ENCODE measurements at places on chromosomes 5 and 9.

DNA sequence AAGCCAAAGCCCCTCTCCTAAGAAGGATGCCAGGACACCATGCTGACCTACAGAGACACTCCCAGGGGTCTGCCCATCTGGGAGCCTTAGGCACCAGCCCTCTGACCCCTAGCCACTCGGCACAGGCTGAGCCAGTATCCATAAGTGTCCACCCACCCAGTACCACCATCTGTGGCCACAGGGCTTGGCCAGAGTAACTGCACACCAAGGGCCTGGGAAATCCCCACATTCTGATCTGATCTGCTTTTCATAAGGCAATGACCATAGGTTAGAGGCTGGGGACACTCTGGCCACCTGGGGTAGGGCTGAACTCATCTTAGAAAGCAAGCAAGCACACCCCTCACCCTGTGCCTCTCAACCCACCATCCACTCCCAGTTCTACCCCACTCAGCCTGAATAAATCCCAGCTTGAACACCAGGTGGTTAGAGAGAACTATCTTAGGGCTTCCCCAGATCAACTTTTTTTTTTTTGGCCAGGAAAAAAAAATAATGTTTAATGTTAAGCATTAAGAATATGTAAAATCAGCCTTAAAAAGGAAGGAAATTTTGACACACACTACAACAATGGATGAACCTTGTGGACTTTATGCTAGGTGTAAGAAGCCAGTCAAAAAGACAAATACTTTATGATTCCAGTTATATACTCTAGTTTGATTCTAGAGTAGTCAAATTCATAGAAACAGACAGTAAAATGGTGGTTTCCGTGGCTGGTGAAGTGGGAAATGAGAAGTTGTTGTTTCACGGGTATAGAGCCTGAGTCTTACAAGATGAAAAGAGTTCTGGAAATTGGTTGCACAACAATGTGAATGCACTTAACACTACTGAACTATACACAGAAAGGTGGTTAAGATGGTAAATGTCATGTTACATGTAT lies 6.2 kb downstream of the GNPDA1 start:
- no peak for DNase-seq

GRCh38 chr5:154523709-154524108 lies 45.7 kb upstream of the HAND1 start:
- no peak for DNase-seq

DNA sequence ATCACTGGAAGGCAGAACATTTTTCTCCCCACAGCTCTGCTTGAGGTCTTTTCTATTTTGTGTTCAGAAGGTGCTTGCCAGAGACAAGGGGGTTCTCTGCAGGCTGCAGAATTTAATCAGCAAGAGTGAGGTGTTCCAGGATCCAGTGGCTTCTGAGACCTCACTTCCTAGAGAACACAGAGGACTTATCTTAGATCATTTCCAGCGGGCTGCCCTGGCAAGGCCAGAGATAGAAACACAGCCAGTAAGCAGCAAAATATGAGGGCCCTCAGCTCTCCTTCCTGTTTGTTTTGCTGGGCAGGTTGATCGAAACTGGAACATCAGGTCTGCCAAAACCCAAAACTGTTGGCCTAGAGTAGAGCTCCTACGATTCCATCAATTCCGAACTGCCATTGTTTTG lies 187.3 kb downstream of the DIRAS2 start:
- DNase-seq = no peak

DNA sequence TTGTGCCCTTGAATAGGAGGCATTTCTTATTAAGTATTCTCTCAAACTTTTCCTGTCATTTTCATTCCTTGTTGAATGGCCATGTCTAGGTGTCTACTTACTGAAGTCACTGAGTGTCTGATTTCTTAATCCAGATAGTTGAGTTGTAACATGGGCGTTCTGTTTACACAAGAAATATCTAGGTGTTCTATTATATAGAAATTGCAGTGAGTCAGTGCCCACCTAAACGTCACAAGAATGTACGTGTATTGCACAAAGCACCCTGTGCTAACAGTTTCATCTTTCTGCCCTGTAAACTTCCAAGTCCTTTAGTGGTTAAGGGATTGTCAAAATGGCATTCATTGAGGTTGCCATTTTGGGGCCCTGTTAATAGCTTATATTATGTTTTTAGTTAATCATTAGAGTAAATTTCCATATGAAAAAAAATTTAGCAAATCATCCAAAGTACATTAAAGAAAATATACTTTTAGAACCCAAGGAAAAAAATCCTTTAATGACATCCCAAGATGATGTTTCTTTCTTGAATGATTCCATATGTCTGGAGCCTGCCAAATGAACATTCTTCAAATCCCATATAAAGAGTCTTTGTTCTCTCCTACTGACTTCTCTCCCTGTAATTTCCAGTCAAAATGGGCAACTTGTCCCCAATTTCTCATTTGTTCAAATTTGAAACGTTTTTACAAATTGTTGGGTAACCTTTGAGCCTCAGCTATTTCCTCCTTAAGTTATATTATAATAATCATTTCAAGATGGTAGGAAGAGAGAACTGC lies 114.2 kb downstream of the GOLPH3 start:
- DNase-seq = no peak

DNA sequence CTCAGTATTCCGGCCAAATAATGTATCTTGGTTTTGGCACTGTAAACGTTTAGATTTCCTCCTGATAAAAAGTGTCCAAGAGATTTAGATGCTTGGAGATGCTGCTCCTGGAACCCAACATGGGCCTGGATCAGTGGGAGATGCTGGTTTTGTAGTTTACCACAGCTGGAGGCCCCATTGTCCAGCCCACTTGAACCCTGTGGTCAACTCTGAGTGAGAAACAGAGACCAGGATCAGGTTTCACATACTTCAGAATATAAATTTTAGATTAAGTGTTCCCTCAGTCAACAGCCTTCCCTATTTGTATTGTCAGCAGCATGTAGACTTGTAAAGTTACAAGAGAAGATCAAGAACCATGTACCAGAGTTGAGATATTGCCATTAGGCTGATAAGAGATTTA lies 144.7 kb upstream of the C9orf72 start:
- no peak for DNase-seq

GRCh38 chr9:95381221-95381620 lies 63.7 kb upstream of the FANCC start:
- DNase-seq = no peak

DNA sequence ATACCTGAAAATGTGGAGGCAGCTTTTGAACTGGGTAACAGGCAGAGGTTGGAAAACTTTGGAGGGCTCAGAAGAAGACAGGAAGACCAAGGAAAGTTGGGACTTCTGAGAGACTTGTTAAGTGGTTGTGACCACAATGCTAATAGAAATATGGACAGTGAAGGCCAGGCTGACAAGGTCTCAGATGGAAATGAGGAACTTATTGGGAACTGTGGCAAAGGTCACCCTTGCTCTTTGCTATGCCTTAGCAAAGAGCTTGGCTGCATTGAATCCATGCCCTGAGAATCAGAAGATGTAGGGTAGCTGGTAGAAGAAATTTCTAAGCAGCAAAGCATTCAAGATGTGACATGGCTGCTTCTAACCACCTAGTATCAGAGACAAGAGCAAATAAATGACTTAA lies 244.4 kb upstream of the ADRA1B start:
- DNase-seq = no peak

GRCh38 chr9:97660340-97660739 lies 26.7 kb downstream of the NCBP1 start:
- DNase-seq = no peak

DNA sequence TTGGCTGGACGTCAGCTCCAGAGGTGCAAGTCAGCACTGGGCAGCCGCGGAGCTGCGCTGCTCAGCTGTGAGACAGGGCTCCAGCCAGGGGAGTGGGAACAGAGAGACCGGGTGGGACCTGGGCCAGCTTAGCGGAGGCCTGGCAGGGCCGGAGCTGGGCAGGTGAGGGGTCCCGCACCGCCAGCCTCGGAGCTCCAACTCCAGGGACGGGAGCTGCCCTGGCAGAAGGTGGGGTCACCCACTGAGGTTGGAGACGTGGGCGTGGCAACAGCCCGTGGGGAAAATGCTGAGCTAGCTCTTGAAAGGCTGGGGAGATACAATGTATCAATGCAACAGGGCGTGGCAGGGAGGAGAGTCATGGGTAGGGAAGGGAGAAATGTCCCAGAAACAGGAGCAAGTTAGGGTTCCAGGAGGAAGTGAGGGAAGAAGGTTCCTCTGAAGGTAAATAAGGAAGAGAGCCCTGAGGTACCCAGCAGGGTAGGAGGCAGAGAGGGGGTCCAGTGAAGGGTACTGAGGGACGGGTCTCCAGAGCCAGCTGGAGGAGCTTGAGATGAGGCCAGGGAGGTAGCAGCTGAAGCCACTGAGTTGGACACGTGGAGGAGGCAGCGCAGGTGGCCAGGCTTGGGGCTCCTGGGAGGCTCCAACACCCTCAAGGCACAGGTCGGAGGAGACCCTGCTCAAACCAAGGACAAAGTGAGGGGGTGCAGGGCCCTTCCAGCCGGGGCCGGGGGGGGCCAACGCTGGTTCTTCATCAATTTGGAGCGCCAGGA lies 736 bp upstream of the NKD2 start:
- no peak for DNase-seq

GRCh38 chr9:83505282-83505681 lies 32.9 kb downstream of the FRMD3 start:
- DNase-seq = no peak

- DNase-seq = no peak
These were observed 996.1 kb upstream of the TYRP1 start for GRCh38 chr9:11697126-11697525.

GRCh38 chr5:178436326-178436940 lies 153.8 kb downstream of the COL23A1 start:
- no peak for DNase-seq

DNA sequence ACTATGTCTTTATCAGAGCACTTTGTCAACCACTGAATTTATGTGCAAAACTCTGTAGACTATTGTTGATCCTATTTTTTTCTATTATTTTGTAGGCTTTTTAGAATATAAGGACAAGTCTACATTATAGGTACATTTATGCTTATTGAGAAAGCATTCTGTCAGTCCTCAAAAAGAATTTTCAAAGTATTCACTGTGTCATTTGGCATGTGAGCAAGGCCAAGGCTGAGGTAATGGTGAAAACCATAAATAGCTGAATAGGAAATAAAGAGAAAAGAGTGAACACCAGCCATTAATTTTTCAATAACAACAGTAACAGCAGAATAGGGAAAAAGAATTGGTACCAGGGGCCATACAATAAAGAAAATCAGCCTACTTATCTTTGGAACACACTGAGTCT lies 21.0 kb downstream of the SKIC3 start:
- no peak for DNase-seq

GRCh38 chr9:128164307-128164885 lies 4.3 kb downstream of the BBLN start:
- DNase-seq = no peak

DNA sequence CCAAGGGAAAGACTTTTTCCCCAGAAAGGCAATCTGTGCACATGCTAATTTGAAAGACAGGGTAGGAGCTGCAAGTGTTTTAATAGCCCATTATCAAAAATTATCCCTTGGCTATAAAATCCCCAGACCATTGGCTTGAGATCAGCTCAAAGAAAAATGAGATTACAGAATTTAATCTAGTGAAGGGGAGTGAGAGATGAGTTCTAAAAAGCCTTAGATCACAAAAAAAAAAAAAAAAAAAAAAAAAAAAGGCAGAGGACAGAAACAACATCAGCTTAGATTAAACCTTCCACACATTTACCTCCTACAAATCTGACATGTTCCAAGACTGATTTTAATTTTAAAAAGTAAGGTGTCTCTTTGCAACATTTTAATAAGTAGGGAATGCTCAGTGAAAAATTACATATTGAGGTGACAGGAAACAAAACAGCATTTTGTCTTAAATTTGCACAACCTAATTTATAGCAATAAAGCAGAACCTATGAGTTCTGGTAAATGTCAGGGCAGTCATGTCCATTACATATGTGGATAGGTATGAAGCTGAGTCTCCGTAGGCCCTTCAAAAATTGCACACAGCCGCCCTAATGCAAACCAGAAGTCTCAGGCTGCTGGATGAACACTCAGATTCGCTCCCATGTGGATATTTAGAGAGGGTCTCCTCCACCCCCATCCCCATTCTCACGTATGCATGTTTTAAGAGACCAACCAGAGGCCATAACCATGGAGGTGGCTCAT lies 43.4 kb downstream of the NFIB start:
- no peak for DNase-seq

DNA sequence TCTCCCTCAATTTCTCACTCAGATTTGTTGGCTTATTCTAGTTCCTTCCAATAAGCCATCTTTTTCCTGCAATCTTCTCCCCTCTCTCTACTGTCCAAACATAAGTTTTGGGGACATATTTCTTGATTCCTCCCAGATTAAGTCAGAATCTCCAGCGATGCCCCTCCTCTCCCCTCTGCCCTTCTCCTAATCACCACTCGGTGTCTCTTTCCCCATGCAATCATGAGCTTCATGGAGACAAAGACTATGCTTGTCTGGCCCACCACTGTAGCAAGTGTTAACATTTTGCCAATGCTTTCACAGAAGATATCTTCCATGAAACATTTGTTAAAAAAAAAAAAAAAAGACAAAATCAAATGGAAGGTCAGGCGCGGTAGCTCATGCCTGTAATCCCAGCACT lies 42.4 kb downstream of the PDE6A start:
- no peak for DNase-seq

DNA sequence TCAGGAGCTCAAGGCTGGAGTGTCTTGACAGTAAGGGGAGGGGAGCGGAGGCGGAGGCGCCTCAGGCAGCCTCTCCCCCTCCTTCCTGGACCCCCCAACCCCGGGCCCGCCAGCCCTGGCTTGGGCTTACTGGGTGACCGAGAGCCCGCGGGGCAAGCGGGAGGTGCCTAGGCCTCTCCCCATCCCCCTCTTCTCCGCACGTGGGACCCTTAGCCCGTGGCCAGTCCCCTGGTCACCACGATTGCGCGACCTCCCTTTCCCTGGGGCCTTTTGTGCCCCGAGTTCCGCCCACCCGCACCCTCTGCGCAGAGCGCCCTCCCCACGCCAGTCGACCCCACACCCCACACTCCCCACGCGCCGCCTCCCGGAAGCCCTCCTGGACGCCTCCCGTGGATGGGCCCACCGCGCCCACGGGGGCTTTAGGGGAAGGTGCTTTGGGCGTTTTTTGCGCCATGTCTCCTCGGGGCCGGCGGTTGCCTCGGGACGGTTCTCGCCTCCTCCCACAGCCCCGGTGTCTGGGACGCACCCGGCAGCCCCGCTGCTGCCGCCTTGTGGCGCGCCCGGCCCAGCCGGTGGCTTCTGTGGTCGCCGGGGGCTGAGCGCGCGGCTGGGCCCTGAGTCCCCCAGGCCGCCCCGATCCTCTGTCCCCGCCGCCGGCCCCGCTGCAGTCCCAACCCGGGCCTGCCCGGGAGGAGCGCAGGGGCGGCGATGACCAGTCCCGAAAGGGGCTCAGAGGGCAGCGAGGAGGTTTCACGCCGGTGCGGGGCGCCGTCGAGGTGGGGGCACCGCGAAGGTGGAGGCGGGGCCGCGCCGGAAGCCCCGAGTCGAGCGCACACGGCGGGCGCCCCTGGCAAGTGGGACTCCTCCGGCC lies 3.2 kb downstream of the TOR4A start:
- DNase-seq = no peak

- no peak for DNase-seq
These were observed 23.8 kb downstream of the TYRP1 start for GRCh38 chr9:12716823-12717600.
